ENCODE measurements at places on chromosomes 2 and 18.

GRCh38 chr2:135603543-135603942, 72.3 kb downstream of the R3HDM1 start:
- no peak for DNase-seq

DNA sequence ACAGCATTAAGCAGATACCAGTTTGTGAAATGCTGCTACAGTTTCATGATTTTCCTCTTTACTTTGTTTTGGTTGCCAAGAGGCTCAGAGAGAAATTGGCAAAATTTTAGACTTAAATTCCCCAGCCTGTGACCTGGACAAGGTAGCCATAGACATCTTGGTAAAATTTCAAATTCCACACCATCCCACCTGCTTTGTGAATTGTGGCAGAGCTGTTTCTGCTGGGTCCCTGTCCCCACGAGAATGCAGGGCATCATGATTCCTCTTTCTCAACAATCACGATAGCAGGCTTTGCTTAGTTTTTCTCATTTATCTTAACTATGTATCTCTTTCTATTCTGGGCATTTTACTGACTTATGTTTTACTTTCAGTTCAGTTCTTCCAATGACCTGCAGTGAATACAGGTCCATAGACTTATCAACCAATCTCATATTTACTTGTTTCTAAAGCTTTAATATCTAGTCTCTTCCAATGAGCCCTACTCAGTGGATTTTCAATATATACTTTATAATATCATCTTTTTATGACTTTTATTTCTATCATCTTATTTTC, 351.6 kb downstream of the SOCS6 start:
- DNase-seq, result no peak

DNA sequence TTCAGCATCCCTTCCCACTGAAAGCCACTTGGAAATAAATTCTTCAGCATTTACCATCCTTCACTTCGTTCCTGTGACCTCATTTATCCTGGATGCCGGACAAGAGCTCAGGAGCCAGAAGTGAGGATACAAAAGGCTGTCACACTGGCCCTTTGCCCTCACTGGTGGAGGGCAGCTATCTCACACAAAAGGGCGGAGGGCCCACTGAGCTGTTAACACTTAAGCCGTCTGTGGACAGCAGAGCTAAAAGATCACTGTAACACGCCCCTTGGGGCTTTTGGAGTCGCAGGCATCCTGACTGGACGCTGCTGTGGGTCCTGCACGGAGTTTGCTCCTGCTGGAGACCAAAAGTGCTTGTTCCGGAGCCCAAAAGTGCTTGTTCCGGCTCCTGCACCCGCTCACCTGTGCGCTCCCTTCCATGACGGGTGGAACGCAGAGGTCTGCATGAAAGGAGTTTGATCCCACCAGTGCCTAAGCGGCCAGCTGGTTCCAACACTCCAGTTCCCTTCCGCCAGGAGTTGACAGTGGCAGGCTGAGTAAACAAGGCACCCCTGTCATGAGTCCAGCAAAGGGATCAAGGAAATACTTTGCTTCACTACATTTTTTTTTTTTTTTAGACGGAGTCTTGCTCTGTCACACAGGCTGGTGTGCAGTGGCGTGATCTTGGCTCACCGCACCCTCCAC, 572.0 kb upstream of the LINC00305 start:
- DNase-seq, result no peak

- DNase-seq, result no peak
Observed at GRCh38 chr2:99819766-99820165, 322.6 kb downstream of the AFF3 start.

- DNase-seq, result no peak
Observed at GRCh38 chr18:61556316-61556715, 223.1 kb downstream of the CDH20 start.

- no peak for DNase-seq
Observed at GRCh38 chr2:37550190-37550589, 121.3 kb downstream of the CDC42EP3 start.

- no peak for DNase-seq
Observed at GRCh38 chr2:164826293-164827243, 15.1 kb downstream of the COBLL1 start.

GRCh38 chr2:37625796-37626571, 45.5 kb downstream of the CDC42EP3 start:
- DNase-seq, result no peak

DNA sequence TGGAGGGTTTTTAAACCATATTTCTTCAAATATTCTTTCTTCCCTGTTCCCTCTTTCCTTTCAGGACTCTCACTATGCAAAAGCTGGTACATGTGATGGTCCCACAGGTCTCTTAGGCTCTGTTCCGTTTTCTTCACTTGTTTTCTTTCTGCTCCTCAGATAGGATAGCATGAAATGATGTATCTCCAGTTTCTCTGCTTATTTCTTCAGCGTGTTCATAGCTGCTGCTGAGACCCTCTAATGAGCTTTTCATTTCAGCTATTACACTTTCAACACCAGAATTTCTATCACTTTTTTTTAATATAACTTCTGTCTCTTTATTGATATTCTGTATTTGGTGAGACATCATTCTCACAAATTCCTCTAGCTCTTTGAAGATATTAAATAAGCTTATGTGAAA, 63.9 kb downstream of the KCNG2 start:
- DNase-seq, result no peak

GRCh38 chr2:101223814-101224231, 28.9 kb upstream of the CNOT11 start:
- no peak for DNase-seq

DNA sequence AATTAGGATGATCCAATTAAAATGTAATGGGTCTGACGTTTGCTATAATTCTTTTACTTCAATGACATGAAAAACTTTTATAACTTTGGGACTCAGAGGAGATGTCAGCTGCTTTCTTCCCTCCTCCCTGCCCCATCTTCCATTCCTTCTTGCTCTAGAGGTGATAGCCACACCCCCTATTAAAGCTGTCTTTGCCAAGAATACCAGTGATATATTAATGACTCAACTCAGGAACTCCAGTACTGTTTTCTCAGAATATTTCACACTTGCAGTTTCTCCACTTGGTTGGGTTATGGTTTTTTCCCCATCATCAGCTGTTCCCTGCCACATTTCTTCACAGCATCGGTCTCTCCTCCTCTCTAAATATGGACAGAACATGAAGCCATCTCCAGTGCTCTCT, 184.0 kb downstream of the KCNE4 start:
- no peak for DNase-seq

- no peak for DNase-seq
Observed at GRCh38 chr2:144137705-144138428, 382.1 kb downstream of the ZEB2 start.

GRCh38 chr2:108492364-108492763, 41.9 kb upstream of the LIMS1 start:
- no peak for DNase-seq

GRCh38 chr2:1752751-1753150, 8.4 kb upstream of the PXDN start:
- no peak for DNase-seq

Data from vagina (tissue), 2 donors.